ACHN (cell line): ENCODE measurements at places on chromosomes 4 and X.

DNA sequence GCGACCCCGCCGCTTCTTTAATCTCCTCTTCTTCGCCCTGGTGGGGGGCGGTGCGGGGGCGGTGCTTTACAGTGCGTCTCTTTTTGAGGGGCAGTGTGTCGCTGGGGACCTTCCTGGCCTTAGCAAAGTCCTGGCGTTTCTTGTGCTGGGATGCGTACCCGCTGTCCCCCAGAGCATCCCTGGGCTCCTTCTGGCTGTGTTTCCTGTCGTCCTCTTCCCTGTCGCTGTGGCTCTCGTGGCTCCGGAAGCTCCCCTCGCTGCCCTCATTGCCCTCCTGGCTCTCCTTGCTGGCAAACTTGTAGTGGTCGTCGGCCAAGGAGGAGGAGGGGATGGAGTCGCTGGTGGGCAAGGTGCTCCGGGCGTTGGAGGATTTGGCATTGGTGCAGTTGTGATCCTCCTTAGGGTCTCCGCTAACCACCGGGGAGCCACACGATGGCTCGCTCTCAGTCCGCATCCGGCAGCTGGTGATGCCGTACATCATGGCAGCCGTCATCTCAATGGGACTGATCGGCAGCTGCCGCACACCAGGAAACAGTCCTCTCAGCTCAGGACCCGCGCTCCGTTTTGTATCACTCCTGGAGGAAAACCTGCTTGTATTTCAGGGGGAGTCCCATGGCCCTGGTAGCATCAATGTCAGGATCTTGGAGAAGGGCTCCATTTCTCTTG lies 30.4 kb upstream of the TMSB15A start:
- DNase-seq = no peak

- DNase-seq = peak; percentile 8
Measured at GRCh38 chr4:47010912-47011446, 17.6 kb upstream of the GABRA4 start.

GRCh38 chr4:156915221-156915620 lies 56.4 kb downstream of the PDGFC start:
- no peak for DNase-seq

- DNase-seq = no peak
Measured at GRCh38 chrX:130263016-130263415, 5.7 kb downstream of the ZNF280C start.

- no peak for DNase-seq
Measured at GRCh38 chr4:123093236-123093635, 170.8 kb upstream of the NUDT6 start.

DNA sequence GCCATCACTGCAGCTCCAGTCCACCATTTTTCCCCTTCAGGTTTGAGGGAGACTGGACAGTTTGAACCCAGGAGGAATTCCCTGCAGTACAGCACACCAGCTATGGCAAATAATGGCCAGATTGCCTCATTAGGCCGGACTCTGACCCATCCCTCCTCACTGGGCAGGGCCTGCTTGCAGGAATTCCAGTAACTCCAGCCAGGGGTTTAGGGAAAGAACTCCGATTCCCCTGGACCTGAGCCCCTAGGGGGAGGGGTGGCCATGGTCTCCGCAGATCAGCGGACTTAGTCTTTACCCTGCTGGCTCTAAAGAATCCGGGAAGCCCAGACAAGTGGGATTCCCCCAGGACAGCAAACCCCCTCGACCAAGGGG lies 342.8 kb downstream of the DMD start:
- no peak for DNase-seq

GRCh38 chr4:71095141-71095540 lies 101.7 kb downstream of the DCK start:
- no peak for DNase-seq
